T-helper 1 cell treated with Interleukin-12 subunit alpha and Interleukin-12 subunit beta and Interleukin-4 antibody, amounts not matched to agents 30 ng/mL and 1 ng/mL, for 36 hours (primary cell): ENCODE measurements at places on chromosomes 1 and 21. TPM values are rescaled to one million over a fixed set of nuclear protein-coding genes. Genes with fewer than 3 reads are reported as not detected.

RCC1 gene
- total RNA-seq = 55.8 and 58.3 TPM in 2 replicates

SELL gene
- total RNA-seq = 330 and 338 TPM in 2 replicates

RHD gene
- not detected in 2 replicates for total RNA-seq

ATXN7L2 gene
- total RNA-seq = 11.3 and 13.0 TPM in 2 replicates

ZNF648 gene
- not detected in 2 replicates for total RNA-seq

PGBD5 gene
- 0.12 TPM in 1 of 2 replicates, not detected in the other for total RNA-seq

RAB25 gene
- total RNA-seq = 0.56 TPM in 1 of 2 replicates, not detected in the other

BNIPL gene
- total RNA-seq = 0.95 and 2.6 TPM in 2 replicates

CHAF1B gene
- 18.5 and 18.6 TPM in 2 replicates for total RNA-seq

RUNX3 gene
- 179 and 186 TPM in 2 replicates for total RNA-seq

IFI44 gene
- total RNA-seq = 125 and 143 TPM in 2 replicates

ETV3L gene
- total RNA-seq = not detected in 2 replicates

ZNF684 gene
- 4.9 and 5.9 TPM in 2 replicates for total RNA-seq

PPIAL4G gene
- total RNA-seq = 0.56 and 1.0 TPM in 2 replicates

GJB5 gene
- total RNA-seq = not detected in 2 replicates
